ENCODE measurements at places on chromosomes 3 and 15.
A peak's percentile ranks its signal among the peaks of the same experiment; 100 is the strongest.

DNA sequence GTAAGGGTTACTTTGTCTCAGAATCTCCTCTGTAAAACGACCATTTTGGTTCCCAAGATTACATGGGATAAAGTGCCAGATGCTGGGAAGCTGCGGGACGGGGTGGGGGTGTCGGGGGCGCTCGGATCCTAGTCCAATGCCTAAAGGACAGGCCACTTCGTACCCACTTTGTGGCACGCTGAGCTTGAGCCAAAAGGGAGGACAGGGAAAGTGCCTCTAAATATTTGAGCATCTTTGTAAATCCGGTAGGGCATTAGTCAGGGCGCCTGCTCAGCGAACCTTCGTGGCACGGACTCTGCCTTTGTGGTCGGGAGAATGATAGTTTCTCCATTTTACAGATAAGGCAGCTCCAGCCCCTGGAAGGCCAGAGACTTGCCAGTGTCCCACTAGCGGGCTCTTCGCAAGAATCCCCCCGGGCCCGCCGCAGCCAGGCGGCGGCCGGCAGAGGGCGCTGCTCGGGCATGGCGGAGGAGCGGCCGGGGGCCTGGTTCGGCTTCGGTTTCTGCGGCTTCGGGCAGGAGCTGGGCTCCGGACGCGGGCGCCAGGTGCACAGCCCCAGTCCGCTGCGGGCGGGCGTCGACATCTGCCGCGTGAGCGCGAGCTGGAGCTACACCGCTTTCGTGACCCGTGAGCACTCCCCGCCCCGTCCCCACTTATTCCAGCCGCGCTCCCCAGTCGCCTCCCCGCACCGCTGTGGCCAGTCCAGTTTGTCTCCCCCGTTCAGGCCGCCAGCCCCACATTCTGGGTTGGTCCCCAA is 1.8 kb downstream of the RCCD1 start:
- DNase-seq, result peak; percentile 72

- no peak for DNase-seq
Measured at GRCh38 chr15:47374222-47374621, 343.1 kb upstream of the SEMA6D start.

GRCh38 chr3:10259798-10260197 is 11.5 kb downstream of the TATDN2 start:
- no peak for DNase-seq

- DNase-seq, result peak; percentile 68
Measured at GRCh38 chr15:44711743-44712345, 527 bp downstream of the B2M start.

DNA sequence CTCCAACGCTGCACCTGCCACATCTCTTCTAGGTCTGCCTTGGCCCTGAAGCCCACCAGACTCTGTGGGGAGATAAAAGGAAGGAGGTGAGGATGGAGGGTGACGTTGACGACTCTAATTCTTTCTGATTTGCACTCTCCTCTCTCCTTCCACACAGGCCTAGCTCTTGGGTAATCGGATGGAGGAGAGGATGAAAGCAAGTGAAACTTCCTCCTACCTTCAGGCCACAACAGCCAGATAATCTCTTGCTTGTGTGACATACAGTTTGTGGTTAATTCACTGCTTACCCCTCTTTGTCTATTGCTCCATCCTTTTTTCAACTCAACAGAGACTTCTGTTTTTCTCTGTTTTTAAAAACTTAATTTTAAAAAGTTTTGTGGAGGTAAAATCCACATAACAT is 208.1 kb downstream of the SV2B start:
- DNase-seq, result no peak

GRCh38 chr3:48739617-48739954 is 22.6 kb upstream of the IP6K2 start:
- no peak for DNase-seq

DNA sequence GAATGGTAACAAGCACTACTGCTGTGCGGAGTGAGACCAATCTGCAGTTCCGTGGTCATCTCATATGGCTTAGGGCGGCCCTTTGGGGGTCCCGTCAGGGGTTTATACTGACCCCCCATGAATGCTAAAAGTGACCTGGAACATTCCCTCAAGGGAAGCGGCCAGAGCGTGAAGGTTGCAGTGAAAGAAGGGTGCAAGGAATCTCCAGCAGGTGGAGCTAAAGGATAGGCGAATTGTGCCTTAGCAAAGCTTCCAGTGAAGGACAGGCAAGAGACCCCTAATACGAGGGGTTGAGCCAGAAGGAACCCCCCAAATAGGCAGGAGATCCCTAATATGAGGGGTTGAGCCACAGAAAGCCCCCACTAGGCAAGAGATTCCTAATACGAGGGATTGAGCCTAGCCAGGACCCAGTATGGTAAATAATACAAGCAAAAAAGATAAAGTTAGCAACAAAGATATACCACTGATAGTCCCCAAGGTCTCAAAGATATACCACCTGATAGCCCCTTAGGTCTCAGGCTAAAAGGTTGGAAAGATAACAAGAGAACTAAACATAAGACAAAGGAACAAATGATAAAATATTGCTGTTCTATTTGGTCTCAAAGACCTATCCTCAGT is 32.8 kb downstream of the ZNF589 start:
- peak; percentile 40 for DNase-seq

GRCh38 chr3:194756791-194757325 is 71.2 kb downstream of the FAM43A start:
- DNase-seq, result no peak

GRCh38 chr3:125023833-125024555 is 31.8 kb downstream of the HEG1 start:
- no peak for DNase-seq

- DNase-seq, result no peak
Measured at GRCh38 chr3:31132132-31132769, 237.8 kb upstream of the GADL1 start.

DNA sequence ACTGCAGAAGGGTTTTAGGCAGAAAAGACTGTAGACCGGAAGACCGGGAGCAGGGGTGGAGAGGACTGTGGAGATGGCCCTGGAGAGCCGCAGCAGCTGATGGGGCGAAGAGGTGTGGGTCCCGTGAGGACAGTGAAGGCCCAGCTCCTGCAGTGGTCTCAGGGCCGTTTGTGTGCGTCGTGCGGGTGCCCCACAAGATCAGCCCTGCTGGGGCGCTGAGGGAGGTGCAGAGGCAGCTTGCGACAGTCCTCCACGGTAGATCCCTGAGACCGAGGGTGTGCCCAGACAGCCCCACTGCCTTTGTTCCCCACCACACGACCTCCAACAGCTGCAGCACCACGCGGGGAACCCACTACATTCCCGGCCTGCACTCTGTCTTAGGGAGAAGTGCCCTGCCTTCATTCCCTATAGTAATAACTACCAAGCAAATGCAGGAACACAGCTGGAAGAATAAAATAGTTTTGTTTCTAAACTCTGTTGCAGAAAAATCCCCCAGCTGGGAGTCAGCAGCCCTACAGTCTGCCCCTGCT is 19.0 kb upstream of the CRABP1 start:
- no peak for DNase-seq

GRCh38 chr15:97036301-97036700 is 705.8 kb downstream of the NR2F2 start:
- no peak for DNase-seq

DNA sequence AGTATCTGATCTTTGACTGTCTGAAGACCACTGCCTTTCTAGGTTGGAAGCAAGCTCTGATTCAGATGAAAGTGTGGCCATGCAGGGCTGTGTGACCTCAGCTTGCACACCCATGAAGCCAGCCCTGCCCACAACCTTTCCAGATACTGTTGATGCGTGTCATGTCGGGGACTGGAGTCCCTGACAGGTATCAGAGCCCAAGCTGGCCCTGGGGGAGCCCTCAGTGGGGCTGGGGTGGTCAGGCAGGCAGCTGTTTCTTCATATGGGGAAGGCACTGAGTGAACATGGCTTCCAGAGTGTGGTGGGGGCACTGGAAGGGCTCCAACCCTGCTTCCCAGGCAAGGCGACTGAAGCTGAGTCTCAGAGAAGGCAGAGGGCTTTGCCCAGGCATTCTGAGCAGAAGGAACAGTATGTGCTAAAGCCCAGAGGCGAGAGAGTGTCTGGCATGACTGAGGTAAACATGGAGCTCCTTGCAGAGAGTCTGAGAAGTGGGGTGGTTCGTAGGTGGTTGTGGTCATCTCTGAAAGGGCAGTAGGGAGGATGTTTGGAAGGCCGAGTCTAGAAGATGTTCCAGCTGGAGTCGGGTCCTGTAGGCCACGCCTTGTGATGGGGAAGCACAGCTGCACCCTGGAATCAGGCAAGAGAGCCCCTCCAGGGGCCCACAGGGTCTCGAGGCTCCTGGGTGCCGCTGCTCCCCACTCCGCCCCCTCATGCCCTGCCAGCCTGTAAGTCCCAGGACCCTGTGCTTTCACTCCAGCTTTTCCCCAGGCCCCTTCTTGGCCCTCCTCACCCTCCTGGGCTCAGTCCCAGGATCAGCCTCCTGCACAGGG is 122.2 kb downstream of the EEFSEC start:
- no peak for DNase-seq

DNA sequence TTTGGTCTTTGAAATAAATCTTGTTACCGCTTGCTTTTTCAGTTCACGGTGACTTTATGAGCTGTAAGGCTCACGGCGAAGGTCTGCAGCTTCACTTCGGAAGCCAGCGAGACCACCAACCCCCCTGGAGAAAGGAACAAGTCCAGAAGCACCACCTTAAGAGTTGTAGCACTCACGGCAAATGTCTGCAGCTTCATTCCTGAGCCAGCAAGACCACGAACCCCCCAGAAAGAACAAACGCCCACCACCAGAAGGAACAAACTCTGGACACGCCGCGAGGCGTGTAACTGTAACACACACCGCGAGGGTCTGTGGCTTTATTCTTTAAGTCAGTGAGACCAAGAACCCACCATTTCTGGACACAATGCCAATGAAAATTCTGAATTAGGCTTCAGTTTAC is 28.8 kb downstream of the GOLGA6A start:
- no peak for DNase-seq

DNA sequence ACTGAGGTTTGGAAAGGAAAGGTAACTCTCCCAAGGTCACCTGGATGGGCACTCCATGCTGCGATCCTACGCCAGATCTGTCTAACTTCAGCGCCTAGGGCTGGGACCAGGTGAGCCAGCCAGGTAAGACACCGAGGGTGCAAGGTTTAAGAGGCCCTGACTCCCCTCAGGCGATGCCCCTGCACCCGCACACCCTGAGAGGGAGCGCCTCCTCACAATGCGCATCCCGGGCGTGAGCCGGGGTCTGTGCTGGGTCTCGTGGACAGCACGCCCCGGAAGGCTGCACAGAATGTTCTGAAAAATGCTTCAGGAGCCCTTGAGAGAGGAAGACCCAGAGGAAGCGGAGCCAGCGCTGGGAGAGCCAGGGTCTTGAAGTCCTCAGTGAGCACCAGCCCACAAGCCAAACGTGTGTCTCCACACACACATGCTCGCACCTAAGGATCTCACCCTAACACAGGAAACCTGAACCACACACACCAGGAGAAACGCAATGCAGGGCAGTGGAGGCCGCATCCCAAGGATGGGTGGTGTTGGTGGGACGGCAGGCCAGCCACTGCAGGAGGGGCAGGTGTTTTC is 142.0 kb downstream of the ADAMTS17 start:
- DNase-seq, result no peak

GRCh38 chr3:102092617-102093466 is 243.5 kb downstream of the NFKBIZ start:
- DNase-seq, result no peak

GRCh38 chr3:5035113-5035512 is 55.9 kb downstream of the BHLHE40 start:
- no peak for DNase-seq

- DNase-seq, result no peak
Measured at GRCh38 chr3:183879243-183879642, 5.4 kb downstream of the PARL start.

GRCh38 chr3:156978481-156978961 is 152.4 kb downstream of the LEKR1 start:
- DNase-seq, result peak; percentile 5

Data from CD4-positive, alpha-beta T cell treated with Interleukin-1 beta for 1 hour (primary cell).